Vagina (tissue), 2 donors: ENCODE measurements at places on chromosomes 5 and 9. TPM values are rescaled to one million over a fixed set of nuclear protein-coding genes. Genes with fewer than 3 reads are reported as not detected.

DNA sequence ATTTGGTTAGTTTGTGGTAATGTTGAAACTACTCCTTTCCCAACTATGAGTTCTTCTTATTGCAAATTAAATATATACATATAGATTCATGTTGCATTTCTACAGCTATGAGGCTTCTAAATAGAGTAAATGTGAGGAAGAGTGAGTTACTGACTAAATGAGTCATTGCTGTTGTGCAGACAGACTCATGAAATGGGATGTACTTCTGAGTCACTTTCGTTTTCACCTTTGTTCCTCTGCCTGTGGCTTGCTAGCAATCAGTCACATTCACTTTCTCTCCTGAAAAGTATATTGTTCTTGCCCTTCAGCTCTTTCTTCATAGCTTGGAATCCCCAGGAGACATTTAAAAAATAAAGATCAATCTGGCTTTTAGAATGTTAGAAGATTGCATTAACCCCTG, 295.5 kb upstream of the SMC2 start:
- H3K27me3 ChIP-seq: no peaks in the 10 kb centered on the region
- H3K36me3 ChIP-seq: no peaks in the 10 kb centered on the region
- no peak overlapping the region for H3K4me3 ChIP-seq
- H3K27ac ChIP-seq: no peak overlapping the region

PCDHGC3 gene
- 78.3 TPM for total RNA-seq

- H3K4me3 ChIP-seq: no peak overlapping the region
- peaks cover 39% of the 10 kb centered on the region for H3K4me1 ChIP-seq
- DNase-seq: peak; percentile 92
- peak overlapping the region; percentile 75 for H3K27ac ChIP-seq
- H3K36me3 ChIP-seq: no peaks in the 10 kb centered on the region
Observed at GRCh38 chr5:371811-372555, 50.5 kb downstream of the AHRR start.

DNA sequence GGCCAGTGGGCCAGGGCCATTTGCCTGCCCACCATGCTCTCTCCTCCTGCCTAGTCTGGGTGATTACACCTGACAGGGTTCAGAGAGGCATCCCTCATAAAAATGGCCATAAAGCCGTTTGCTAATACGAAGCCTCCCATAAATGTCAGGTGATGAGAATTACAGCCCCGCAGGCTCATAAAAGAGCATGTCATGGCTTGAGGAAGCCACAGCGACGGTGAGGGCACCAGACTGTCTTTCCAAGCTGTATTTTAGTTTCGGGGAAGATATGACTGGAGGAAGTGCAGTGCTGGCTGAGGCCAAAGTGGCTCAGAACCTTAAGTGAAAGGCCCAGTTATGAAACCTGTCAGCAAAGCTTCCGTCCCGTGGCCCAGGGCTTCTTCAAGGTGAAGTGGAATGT, 18.5 kb upstream of the TCERG1 start:
- H3K27ac ChIP-seq: no peak overlapping the region
- no peaks in the 10 kb centered on the region for H3K36me3 ChIP-seq
- no peaks in the 10 kb centered on the region for H3K27me3 ChIP-seq
- no peak for DNase-seq

GRCh38 chr9:95783426-95783975, 92.0 kb upstream of the ERCC6L2 start:
- H3K36me3 ChIP-seq: no peaks in the 10 kb centered on the region
- H3K27me3 ChIP-seq: no peaks in the 10 kb centered on the region
- no peak overlapping the region for H3K27ac ChIP-seq
- DNase-seq: no peak

GRCh38 chr5:96968614-96969013, 32.7 kb downstream of the LNPEP start:
- no peak for DNase-seq
- H3K4me1 ChIP-seq: peaks cover 38% of the 10 kb centered on the region

- H3K36me3 ChIP-seq: no peaks in the 10 kb centered on the region
- no peak for DNase-seq
- no peak overlapping the region for H3K27ac ChIP-seq
- no peaks in the 10 kb centered on the region for H3K27me3 ChIP-seq
- peaks cover 7% of the 10 kb centered on the region for H3K4me1 ChIP-seq
- H3K4me3 ChIP-seq: no peak overlapping the region
Observed at GRCh38 chr5:16726538-16726946, 109.7 kb upstream of the RETREG1 start.

IFNB1 gene
- not detected for total RNA-seq

QRFP gene
- not detected for total RNA-seq

DNA sequence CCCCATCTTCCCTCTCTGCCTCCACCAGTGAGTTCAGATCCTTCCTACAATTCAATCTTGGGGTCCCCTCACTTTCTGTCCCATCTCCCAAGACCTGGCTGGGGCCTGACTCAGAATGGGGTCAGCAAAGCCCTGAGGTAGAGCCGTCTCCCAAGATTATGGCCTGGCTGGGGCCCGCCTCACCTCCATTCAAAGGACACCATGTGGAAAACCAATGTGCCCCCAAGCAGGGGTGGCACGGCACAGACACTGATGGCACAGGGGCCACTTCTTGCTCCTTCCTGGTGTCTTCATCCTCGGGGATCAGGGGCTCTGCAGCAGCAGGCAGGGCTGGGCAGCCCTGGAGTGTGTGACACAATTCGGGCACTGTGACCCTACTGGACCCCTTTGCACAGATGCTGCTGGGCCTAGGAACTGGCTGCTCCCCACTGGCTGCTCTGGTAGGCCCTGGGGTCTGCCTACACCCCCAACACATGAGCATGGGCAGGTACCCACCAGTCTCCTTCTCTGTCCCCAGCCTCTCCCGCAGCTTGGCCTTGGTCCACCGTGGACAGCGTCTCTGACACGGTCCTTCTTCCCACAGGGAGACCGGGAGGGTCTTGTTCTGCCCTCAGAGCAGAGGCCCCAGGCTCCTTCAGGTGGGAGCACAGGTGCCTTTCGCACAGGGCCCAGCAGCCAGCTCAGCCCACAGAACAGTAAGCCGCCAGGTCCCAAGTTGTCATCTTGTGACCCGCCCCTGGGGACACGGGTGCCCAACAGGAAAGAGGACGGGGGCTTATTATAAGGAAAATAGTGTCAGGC, 89.5 kb downstream of the ADAMTS2 start:
- no peak for DNase-seq
- peak overlapping the region; percentile 90 for H3K27ac ChIP-seq
- H3K27me3 ChIP-seq: no peaks in the 10 kb centered on the region
- H3K4me3 ChIP-seq: no peak overlapping the region

DNA sequence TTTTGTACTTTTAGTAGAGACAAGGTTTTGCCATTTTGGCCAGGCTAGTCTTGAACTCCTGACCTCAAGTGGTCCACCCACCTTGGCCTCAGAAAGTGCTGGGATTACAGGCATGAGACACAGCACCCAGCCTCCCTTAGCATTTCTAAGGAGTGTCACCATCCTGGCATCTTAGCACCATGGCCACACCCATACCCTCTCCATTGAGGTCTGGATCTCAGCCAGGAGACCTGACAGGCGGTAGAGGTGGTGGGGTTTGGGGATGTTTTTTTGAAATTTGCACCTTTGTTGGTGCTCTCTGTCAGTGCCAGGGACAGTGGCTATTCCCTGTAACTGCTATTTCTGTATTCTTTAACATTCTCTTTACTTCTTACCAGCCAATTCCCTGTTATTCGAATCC, 72.5 kb downstream of the TRIM36 start:
- H3K36me3 ChIP-seq: no peaks in the 10 kb centered on the region
- H3K4me1 ChIP-seq: no peaks in the 10 kb centered on the region
- no peak overlapping the region for H3K4me3 ChIP-seq
- DNase-seq: no peak

GRCh38 chr5:111673891-111674626, 82.9 kb downstream of the NREP start:
- H3K27me3 ChIP-seq: no peaks in the 10 kb centered on the region
- no peaks in the 10 kb centered on the region for H3K4me1 ChIP-seq
- no peak overlapping the region for H3K27ac ChIP-seq
- no peak for DNase-seq
- H3K36me3 ChIP-seq: no peaks in the 10 kb centered on the region

DNA sequence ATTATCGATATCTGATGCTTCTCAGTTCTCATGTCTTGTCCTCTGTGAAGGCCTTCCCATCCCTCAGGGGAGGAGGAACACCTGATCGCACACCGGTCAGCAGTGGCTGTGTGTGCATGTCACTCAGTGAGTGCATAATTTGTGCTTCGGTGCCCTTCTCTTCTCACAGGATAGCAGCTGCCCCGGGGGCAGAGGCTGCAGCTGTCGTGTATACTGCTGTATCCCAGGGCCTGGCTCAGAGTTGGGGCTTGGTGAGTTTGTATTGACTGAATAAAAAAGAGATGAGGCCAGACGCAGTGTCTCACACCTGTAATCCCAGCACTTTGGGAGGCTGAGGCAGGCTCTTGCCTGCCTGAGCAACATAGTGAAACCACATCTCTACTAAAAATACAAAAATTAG, 49.7 kb upstream of the NCS1 start:
- H3K27ac ChIP-seq: no peak overlapping the region
- H3K36me3 ChIP-seq: no peaks in the 10 kb centered on the region
- H3K27me3 ChIP-seq: no peaks in the 10 kb centered on the region
- H3K4me1 ChIP-seq: peaks cover 18% of the 10 kb centered on the region

- no peak for DNase-seq
- H3K4me3 ChIP-seq: peak overlapping the region; percentile 41
- H3K4me1 ChIP-seq: peaks cover 36% of the 10 kb centered on the region
- H3K36me3 ChIP-seq: no peaks in the 10 kb centered on the region
Observed at GRCh38 chr5:1005249-1005851, 3.3 kb upstream of the NKD2 start.

- no peaks in the 10 kb centered on the region for H3K27me3 ChIP-seq
- no peak for DNase-seq
- peaks cover 6% of the 10 kb centered on the region for H3K4me1 ChIP-seq
- no peak overlapping the region for H3K27ac ChIP-seq
- no peaks in the 10 kb centered on the region for H3K36me3 ChIP-seq
Observed at GRCh38 chr5:148855249-148856008, 29.0 kb downstream of the ADRB2 start.

- H3K36me3 ChIP-seq: no peaks in the 10 kb centered on the region
- DNase-seq: no peak
- H3K27ac ChIP-seq: no peak overlapping the region
Observed at GRCh38 chr9:125600194-125600593, 106.8 kb downstream of the MAPKAP1 start.

DNA sequence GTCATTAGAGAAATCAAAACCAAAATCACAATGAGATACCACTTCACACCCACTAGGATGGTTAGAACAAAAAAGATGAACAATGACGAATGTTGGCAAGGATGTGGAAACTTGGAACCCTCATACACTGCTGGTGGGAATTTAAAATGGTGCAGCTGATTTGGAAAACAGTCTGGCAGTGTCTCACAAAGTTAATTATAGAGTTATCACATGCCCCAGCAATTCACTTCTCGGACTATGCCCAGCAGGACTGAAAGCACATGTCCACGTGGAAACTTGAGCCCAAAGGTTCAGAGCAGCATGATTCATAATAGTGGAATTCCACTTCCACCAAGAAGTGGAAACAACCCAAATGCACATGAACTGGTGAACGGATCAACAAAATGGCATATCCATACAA, 85.0 kb upstream of the HRH2 start:
- no peak for DNase-seq
- H3K36me3 ChIP-seq: no peaks in the 10 kb centered on the region
- H3K27ac ChIP-seq: no peak overlapping the region
- H3K4me1 ChIP-seq: no peaks in the 10 kb centered on the region

DNA sequence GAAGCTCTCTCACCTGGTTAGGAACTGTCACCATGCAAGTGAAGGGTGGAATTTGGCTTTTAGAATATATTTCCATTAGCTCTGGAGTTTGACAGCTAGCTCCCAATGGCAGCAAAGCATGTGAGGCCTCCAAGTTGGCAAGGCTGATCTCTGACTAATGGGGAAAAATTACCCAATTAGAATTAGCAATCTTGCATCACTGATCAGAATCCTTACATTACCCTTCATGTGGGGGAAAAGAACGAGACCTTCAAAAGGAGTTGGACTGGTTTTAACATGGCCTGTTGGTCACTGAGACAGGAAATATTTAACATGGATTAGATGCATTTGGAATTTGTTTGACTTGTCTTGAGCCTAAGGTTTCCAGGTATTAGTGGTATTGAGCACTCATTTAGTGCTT, 192.3 kb upstream of the GDNF start:
- H3K27me3 ChIP-seq: no peaks in the 10 kb centered on the region
- H3K27ac ChIP-seq: no peak overlapping the region
- no peaks in the 10 kb centered on the region for H3K4me1 ChIP-seq
- no peaks in the 10 kb centered on the region for H3K36me3 ChIP-seq
- H3K4me3 ChIP-seq: no peak overlapping the region

IFNK gene
- not detected for total RNA-seq

RNF224 gene
- 0.74 TPM for total RNA-seq

IQGAP2 gene
- total RNA-seq: 8.6 TPM

C9orf50 gene
- not detected for total RNA-seq

DNA sequence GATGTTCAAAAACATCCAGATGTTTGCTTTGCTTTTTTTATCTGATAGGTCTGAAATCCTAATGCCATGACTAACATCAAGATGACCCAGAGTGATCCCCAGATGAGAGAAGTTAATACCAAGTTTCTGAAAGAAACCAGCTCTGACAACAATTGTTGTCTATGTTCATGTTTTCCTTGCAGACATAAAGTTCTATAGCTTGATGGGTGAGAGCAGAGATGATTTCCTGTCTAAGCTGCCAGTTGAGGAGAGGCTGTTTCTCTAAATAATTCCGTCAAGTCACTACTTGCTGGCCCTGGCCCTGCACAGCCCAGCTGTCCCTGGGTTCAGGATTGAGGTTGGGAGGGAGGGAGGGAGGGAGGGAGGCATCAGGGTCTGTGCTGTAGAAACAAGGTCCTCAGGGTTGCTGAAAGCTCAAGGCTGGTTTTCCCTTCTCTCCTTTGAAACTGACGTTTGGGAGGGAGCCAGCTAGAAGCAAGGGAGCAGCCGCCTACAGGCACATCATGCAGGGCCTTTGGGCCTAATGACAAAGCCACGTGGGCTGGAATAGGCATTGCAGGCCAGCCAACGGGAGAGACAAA, 3.9 kb downstream of the SPARC start:
- no peak for DNase-seq
- H3K4me3 ChIP-seq: peak overlapping the region; percentile 19
- H3K27ac ChIP-seq: peak overlapping the region; percentile 94
- H3K36me3 ChIP-seq: no peaks in the 10 kb centered on the region

GRCh38 chr5:94691291-94691690, 72.8 kb downstream of the SLF1 start:
- no peaks in the 10 kb centered on the region for H3K36me3 ChIP-seq
- no peak for DNase-seq
- H3K27ac ChIP-seq: no peak overlapping the region
- no peak overlapping the region for H3K4me3 ChIP-seq
- no peaks in the 10 kb centered on the region for H3K4me1 ChIP-seq
- H3K27me3 ChIP-seq: no peaks in the 10 kb centered on the region

- no peaks in the 10 kb centered on the region for H3K36me3 ChIP-seq
- no peak overlapping the region for H3K27ac ChIP-seq
- H3K4me3 ChIP-seq: no peak overlapping the region
- DNase-seq: no peak
- no peaks in the 10 kb centered on the region for H3K27me3 ChIP-seq
Observed at GRCh38 chr9:70566066-70566465, 151.6 kb upstream of the KLF9 start.

GRCh38 chr5:175851727-175852126, 19.7 kb upstream of the CPLX2 start:
- no peaks in the 10 kb centered on the region for H3K4me1 ChIP-seq
- no peak overlapping the region for H3K27ac ChIP-seq
- H3K27me3 ChIP-seq: no peaks in the 10 kb centered on the region
- H3K36me3 ChIP-seq: no peaks in the 10 kb centered on the region
- H3K4me3 ChIP-seq: no peak overlapping the region
